Urothelium cell line (cell line): ENCODE measurements at places on chromosomes 1 and 21.
A peak's percentile ranks its signal among the peaks of the same experiment; 100 is the strongest.

DNA sequence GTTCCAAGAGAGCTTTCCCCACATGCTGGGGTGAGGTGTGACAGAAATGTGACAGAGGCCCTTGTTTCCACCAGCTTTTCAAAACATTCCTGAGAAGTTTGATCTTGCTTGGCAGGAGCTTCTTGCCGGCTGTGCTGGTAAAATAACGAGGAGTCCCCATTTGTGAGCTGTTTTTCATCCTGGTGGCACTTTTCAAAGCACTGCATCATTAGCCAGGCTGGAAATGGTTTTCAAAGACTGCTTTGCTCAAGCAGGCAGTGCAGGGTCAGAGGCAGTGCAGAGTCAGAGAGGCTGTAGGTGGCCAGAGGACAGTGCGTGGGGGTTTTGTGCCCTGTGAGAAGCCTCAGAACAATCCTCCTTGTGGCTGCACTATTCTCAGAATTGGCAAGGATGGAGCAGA is 75.8 kb upstream of the KCNA3 start:
- DNase-seq: no peak

- DNase-seq: no peak
These were observed 16.4 kb downstream of the INPP5B start for GRCh38 chr1:37930246-37931101.

- peak; percentile 28 for DNase-seq
These were observed 2.5 kb downstream of the ATP1B1 start for GRCh38 chr1:169108863-169109560.

GRCh38 chr1:63799307-63799706 is 25.5 kb downstream of the ROR1 start:
- no peak for DNase-seq

DNA sequence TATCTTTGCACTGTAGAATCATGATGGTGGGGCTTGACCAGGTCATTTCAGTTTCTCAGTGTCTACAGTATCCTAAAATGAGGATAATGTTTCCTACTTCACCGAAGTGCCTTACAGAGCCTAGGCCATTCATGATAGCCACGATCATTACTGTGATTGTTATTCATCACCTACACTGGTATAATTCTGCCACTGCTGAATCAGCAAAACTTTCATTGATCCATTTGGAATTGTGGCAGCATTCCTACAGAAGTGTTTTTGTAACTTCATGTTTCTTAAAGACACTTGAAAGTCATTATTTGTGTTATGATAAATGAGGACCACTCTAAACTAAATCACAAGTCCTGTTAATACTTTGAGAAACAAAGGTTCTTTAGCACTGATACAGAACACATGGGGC is 6.0 kb upstream of the PLPPR5 start:
- DNase-seq: no peak

DNA sequence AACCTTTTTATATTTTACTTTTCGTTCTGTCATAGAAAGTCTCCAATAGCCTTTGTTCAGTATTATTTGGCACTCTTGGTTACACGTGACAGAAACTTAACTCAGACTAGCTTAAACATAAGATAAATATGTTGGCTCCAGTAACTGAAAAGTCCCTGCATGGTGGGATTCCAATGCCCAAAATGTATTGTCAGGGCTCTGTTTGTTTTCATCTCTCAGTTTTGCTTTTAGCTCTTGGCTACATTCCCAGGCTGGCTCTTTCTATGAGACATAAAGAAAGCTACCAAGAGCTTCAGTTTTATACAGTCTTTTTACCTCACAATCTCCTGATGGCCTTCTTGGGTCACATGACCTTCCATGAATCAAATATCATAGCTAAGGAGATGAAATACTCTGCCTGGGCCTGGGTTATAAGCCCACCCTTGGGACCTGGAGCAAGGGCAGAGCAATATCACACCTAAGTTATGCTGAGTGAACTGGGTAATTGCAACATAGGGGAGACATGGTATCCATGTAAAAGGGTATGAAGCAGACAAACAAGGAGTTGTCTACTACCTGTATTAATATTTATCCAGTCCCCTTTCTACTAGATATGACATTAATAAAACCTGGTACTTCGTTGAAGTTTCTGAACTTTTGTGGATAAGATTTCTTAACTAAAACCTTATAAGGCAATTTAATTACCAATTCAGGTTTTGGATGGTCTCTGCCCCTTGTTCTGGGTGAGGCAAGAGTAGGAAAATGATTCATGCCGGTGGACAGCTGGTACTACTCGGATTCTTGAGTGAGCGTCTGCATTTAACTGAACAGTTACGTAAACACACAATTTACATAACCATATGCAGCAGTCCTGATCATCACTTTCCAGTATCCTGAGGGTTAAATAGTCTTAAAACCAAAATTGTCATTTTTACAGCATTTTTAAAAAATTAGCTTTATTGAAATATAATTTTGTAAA is 442.3 kb downstream of the GPATCH2 start:
- no peak for DNase-seq

GRCh38 chr1:3876716-3877115 is 19.4 kb downstream of the DFFB start:
- DNase-seq: no peak

GRCh38 chr1:244409701-244410100 is 42.0 kb downstream of the ADSS2 start:
- DNase-seq: no peak

DNA sequence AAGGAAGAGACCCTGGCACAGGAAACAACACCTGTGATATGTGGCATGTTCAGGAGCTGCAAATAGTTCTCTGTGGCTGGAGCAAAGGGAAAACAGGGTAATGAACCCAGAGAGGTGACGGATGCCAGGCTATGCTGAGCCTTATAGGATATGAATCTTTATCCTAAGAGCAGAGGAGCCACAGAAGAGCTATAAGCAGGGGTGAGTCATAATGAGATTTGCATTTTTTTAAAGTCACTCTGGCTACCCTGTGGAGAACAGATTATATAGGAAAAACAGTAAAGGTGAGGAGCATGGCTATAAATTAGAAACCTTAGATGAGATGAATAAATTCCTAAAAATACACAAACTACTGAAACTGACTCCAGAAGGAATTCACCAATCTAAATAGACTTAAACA is 12.8 kb upstream of the MPL start:
- DNase-seq: no peak

DNA sequence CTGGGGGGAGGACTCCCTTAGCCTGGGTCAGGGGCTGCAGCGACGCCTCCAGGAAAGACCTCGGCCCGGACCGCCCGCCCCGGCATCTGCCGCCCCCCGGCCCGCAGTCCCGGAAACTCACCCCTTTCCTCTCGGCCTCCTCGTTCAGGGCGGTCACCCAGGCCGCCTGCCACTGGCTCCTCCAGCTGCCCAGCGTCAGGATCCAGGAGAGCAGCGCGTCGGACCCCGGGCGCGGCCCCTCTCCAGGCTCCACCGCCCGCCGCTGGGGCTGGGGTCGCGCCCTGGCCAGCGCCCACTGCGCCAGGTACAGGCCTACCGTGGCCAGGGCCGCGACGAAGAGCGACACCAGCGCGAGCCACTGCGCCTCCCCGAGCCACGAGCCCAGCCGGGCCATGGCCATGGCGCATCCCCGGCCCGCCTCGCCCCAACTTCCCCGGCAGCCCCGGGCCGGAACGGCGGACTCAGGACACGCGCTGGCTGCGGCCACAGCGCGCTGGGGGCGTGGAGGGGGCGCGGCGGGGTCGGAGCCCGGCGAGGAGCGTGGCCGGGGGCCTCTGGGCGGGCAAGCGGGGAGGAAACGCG is 478 bp downstream of the C2CD2 start:
- DNase-seq: no peak
